Stimulated activated CD8-positive, alpha-beta memory T cell treated with anti-CD3 and anti-CD28 coated beads, Interleukin-2, amount 100 ng/mL, for 1 hour (primary cell): ENCODE measurements at places on chromosomes 11 and 22.

DNA sequence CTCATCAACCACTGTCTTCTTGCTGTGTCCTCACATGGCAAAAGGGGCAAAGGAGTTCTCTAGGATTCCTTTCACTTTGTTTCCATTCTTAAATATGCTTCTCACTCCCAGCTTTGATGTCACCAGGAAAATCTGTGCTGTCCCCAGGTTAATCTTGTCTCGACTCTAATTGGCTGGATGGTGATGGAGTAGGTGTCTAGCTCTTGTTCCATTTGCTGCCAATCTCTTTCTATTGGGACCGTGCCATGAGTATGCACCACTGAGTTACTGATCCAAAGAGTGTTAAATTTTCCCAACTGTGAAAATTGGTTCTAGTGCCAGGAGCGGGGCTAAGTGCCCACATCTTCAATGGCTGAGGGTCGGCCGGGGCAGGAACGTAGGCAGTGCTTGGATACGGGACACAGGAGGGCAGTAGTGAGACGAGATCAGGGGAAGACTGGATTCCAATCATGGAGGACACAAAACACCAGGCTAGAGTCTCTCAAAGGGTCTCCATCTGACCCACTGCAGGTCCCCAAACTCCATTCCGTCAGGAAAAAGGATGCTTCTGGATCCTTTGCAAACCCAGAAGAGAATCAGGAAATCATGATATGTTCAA, 47.7 kb upstream of the CSNK2A3 start:
- no peak for DNase-seq

GRCh38 chr11:31720671-31721365, 90.3 kb downstream of the PAX6 start:
- no peak for DNase-seq

DNA sequence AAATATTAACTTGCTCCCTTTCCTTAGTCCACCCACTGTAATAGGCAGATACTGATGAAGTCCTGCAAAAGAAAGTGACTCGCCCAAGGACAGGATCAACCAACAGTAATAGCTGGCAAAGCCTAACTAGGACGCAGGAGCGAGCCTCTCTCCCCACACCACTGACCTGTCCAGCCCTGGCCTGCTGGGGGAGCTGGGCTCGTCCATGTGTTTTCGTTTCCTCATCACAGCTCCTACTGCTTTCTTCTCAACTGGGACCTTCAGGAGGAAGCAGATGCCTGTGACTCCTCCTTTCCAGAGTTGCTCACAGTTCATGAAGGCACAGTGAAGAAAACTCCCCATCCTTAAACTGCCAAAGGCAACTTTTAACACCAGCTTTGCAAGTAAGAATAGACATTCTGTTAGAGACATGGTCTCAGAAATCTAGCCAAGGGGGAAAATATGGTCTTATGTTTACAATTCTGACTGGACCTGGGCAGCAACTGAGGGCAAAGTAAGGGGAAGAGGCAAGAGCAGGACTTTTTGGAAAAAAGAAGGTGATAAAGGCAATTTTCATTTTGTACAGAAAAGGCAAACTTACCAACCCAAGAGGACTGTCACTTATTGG, 11.6 kb upstream of the GPHA2 start:
- no peak for DNase-seq

DNA sequence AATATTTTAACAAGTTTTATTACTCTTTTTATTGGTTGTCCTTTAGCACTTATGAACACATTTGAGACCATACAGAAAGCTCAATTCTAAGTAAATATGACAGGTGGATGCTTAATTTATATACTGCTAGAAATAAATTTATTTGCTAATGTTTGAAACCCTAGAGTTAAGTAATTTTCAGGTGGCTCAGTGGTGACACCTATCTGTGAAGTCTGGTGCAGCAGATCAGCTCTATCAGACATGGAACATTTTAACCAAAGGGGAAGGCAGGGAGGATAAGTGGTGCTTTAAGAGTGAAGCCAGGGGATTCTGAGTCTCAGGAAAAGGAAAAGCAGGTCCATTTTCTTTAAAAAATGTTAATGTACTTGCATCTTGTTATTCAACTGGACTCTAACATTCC, 175.8 kb downstream of the DSCAML1 start:
- DNase-seq: no peak

GRCh38 chr22:24429411-24430365, 2.3 kb downstream of the ADORA2A start:
- DNase-seq: no peak

DNA sequence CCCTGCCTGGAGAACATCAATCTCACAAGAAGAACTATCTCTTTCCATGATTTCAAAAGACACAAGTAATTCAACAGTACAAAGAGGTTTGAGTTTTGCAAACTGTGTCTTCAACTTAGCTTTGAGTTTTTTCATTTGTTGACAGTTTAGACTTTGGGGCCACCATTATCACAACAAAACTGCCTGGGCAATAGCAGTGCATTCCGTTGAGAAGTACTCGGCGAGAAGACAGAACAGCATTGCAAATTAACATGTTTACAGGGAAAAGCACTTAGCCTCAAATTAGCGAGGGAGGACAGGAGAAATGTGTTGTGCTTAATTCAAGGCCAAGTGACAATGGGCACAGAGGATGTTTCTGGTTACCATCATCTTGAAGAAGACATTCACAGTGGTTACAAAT, 133.2 kb upstream of the MPPED2 start:
- DNase-seq: no peak

DNA sequence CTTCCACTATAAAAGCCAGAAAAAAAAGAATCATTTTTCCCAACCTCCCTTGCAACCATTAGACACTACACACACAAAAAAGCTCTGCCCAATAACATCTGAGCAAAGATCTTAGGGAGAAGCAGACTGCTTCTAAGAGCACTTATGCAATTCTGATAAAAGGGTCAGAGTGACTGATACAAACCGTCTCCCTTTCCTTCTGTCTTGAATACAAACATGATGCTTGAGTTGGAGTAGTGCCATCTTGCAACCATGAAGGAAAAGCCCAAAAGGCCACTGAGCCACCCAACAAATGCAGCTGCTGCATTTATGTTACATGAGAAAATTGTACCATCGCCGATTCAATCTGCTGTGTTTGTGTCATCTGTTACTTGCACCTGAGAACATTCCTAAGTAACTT, 47.6 kb upstream of the EED start:
- no peak for DNase-seq

DNA sequence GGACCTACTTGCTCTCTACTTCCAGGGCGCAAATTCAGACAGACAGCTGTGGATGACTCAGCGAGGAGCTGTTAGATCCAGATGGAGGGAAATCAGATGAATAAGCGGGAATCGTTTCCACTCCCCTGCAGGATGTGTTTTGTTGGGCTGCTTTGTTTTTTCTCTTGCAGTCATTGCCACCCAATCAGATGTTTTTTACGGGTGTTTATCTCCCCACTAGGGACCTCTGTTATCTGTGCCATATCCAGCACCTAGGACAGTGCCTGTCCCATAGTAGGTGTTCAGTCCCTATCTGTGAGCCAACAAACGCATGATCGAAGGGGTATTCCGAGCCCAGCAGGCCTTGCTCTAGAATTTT, 51.1 kb upstream of the PARVG start:
- no peak for DNase-seq

DNA sequence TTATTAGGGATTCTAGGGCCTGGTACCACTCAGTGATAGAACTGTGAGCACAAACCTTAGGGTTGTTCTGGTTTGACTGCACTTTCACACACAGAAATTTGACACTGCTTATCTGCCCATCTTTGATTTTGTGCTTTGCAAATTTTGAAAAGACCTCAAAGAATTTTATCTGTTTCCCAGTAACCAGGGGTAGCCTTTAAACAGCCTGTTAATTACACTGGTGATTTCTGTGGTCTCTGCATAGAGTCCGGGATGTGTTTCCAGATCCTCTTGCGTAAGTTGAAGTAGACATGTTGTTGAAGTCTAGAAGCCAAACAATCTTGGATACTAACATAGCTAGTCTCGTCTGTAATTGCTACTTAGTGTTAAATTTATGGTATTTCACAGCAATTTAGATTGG, 75.3 kb downstream of the C22orf31 start:
- DNase-seq: no peak

GRCh38 chr11:11583801-11584529, 37.8 kb downstream of the GALNT18 start:
- DNase-seq: no peak

DNA sequence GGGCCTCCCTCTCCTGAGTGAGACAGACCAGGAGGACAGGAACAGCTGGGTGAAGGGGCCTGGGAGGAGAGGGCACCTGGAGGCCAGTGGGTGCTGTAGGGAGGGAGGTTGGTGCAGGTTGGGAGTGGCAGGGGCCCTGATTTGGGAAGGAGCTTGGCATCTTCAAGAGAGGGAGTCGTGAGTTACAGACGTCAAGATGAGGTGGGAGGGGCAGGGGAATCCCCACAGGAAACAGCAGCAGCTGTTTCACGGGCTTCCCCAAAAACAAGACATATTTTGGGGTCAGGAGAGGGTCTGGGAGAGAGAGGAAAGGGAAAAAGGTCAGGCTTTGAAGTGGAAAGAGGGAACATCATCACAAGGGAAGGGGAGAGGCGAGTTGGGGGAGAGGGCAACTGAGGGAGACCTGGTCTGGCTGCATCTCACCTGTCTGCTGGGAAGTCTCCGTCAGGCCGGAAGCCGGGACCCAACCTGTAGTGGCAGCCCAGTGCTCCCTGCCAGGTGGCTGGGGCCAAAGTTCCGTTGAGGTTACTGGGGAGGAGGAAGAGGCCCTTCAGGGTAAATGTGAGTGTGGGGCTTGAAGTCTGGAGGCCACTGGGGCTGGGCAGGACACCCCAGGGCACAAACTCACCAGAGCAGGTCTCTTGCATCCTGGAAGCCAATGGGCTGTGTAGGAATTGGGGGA, 4.4 kb downstream of the NAALADL1 start:
- no peak for DNase-seq

- no peak for DNase-seq
Measured at GRCh38 chr11:8298801-8299786, 35.4 kb upstream of the LMO1 start.

GRCh38 chr11:46149826-46150225, 28.6 kb upstream of the PHF21A start:
- no peak for DNase-seq

DNA sequence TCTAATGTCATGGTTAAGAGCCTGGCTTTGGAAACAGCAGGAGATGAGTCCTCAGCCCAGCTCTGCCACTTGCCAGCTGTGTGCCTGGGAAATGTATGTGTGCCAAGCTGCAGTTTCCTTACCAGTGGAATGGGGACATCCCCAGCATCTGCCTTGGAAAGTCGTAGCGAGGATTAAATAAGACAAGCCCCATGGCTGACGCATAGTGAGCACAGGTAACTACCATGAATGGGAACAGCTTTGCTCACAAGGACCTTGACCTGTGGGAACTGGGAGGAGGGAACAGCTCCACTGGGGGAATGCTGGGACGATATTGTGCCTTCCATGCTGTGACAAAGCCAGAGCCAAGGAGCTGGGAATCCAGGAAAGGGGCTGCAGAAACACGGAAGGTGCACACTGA, 2.6 kb upstream of the DSCAML1 start:
- DNase-seq: no peak

DNA sequence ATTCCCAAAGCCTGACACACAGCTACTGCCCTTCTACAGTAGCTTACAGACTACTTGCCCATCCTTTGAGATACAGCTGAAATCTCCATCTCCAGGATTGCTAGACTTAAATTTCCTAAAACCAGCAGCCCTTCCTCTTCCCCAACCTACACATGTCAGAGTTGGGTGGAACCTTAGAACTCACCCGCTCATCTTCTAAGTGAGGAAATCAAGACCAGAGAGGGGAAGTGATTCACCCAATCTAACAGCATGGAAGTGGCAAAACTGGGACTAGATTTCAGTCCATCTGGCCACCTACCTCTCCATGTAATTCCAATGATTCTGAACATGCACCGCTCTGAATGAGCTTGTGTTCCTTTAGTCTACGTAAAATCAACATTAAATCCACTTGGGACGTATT, 1.0 kb upstream of the TMEM86A start:
- DNase-seq: no peak

GRCh38 chr11:44445500-44446365, 119.7 kb upstream of the CD82 start:
- no peak for DNase-seq

DNA sequence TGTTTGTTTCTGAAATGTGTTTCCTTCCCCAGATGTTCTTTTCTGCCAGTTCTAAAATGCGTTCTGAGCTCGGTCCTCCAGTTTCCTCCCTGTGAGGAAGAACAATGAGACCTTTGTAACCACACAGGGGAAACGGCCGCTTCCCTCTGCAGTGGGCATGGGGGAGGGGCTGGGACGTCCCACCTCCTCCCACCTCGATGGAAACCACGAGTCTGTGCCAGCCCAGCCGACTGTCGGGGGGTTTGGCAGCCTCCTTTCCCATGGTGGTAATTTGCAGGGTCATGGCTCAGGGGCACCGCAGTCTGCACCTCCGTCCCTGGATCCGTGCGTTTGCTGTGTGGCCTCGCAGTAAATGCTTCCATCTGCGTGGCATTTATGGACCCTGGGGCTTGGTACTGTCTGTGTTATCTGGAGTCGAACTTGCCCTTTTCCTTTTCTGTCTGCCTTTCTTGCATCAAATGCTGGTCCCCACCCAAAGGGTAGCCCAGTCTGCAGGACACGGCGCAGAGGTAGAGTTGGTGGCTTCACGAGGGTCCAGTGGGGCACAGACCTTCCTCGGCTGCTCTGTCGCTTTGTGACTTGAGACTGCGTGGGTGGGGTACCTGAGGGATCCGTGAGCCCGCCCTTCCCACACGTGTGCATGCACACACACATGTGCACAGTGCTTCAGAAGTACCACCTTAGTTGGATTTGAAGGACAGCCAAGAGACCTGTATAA, 16.1 kb downstream of the LRP5 start:
- no peak for DNase-seq

DNA sequence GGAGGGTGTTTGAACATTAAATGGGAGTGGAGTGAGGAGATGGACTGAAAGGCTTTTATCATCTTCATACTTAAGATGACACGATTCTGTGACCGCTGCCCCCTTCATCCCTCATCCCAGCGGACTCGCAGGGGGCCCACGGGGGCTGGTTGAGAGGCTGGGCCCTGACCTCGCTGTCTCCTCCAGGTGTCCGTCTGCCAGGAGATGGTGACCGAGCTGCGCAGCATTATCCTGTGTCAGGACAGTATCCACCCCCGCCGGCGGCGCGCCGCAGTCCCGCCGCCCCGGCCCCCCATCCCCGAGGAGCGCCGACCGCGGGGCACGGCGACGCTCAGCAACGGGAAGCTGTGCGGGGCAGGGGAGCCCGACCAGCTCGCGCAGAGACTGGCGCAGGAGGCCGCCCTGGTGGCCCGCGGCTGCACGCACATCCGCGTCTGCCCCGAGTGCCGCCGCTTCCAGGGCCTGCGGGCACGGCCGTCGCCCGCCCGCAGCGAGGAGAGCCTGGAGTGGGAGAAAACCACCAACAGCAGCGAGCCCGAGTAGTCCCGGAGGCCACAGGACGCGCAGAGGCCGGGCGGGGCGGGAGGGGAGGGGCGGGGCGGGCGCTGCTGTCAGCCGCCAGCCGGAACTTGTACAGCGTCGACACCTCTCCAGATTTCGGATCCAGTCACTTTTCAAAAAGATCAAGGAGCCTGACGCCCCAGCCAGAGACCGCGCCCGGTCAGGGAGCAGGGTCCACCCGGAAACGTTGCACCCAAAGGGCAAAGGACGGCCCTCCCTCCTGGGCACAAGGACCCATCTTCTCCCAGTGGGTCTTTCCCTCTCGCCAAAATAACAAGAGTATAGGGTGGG, 38.0 kb upstream of the TBCEL start:
- DNase-seq: no peak
